SJCRH30 (cell line): ENCODE measurements at places on chromosomes 1 and 21.

- DNase-seq: no peak
These were observed 77.0 kb downstream of the ATF6 start for GRCh38 chr1:161843156-161843555.

- peak; percentile 41 for DNase-seq
These were observed 33.9 kb upstream of the LBR start for GRCh38 chr1:225461533-225462428.

- no peak for DNase-seq
These were observed 433 bp downstream of the TMEM200B start for GRCh38 chr1:29123053-29123886.

GRCh38 chr21:25461725-25462124 is 145.6 kb downstream of the MRPL39 start:
- no peak for DNase-seq

GRCh38 chr21:14354515-14354914 is 28.4 kb downstream of the HSPA13 start:
- DNase-seq: no peak

GRCh38 chr1:87370544-87370943 is 41.9 kb downstream of the LMO4 start:
- DNase-seq: no peak

DNA sequence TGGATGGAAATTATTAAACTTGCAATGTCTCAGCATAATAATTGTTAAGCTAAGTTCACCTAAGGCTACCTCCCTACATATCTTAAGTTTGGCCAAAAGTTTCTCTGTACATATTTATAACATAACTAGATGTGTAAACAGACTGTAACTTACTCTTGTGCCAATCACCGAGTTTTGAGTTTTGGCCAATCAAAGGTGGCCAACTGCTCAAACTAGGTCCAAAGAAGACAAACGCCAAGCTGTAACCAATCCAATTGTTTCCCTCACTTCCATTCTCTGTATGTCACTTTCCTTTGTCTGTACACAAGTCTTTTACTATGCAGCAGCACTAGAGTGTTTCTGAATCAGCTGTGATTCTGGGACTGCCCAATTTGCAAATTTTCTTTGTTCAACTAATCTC is 197.8 kb downstream of the LYPLAL1 start:
- no peak for DNase-seq

DNA sequence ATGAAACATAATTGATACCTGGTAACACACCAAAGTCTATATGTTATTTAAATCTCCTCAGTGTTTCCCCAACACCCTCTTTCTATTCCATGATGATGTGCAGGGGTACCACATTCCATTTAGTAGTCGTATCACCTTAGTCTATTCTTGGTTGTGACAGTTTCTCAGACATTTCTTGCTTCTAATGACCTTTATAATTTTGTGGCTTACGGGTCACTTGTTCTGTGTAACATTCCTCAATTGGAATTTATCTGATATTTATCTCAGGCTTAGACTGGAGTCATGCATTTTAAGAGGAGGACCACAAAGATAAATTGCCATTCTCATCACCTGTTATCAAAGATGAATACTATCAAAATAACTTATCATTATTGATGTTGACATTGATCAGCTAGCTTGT is 679.6 kb downstream of the USP25 start:
- no peak for DNase-seq

DNA sequence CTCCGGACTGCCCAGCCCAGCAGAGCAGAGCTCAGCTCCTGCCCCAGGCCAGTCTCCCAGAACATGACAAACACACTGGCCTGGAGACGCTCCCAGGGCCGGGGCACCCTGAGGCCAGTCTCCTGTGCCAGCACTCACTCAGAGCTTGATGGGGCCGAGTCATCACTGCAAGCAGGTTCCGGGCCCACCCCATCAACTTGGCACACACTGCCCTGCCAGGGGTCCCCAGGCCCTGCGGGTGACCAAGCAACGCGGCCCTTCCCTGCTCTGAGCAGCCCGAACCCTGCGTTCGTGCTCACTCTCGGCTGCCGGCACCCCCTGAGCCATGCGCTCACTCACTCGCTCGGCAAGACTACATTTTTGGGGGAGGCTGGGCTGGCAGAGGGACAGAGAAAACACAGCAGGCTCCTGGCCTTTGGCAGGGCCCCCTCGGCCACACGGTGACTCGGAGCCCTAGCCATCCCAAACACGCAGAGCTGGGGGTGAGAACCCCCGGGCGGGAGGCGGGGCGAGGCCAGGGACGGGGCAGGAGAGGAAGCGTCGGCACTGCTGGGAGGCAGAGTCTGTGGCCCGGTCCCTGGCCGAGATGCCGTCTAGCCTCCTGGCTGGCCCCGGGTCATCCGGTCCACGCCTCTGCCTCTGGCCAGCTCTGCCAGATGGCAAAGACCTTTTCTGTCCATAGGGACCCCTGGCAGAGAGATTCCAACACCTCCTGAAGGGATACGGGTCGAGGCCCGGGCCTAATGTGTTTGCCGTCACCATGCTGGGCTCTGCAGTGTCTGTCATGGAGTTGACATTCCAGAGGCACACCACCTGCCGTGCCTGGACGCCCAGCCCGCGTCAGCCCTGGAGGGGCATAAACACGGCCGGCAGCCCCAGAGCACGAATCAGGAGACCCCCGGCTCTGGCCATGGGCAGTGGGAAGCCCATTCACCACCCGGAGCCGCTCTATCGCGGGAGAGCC is 68.0 kb downstream of the MEGF6 start:
- DNase-seq: no peak

DNA sequence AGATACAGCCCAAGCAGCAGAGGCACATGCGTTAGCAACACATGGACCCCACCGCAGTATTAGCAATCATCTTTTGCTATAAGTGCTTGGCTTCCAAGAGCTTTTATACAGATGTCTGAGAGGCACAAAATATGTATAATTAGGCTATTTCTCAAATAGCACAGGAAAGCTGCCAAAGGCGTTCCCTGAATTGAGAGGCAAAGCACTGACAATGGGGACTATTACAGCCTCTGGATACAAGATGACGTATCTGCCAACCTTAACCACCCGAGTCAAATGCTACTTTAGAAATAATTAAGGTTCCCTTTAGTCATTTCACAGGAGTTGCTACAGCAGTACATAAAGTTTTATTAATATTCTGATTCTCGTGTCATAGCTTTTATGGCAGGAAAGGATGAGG is 6.4 kb downstream of the STMN1 start:
- DNase-seq: no peak

DNA sequence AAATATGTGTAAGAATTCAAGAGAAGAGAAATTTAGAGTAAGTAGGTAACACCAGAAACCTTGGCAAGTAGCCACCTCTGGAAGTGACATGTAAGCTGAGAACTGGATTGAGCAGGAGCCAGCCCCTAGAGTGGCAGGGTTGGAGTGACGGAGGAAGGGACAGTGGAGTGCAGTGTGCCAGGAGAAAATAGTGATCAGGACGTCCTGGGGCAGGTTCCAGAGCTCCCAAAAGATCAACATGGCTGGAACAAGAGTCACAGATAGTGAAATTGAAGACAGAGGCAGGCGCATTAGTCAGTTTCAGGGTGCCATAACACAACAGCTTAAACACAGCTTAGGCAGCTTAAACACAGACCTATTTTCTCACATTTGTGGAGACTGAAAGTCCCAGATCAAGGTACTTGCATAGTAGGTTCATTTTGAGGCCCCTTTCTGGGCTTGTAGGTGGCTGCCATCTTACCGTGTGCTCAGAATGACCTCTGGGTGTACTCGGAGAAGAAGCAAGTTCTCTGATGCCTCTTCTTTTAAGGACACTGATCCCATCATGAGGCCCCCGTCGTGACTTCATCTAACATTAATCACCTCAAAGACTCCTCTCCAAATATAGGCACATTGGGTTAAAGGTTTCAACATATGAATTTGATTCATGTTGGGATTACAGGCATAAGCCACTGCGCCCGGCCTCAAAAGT is 37.2 kb downstream of the GNPAT start:
- peak; percentile 17 for DNase-seq

GRCh38 chr1:47738560-47739182 is 258.5 kb downstream of the TRABD2B start:
- peak; percentile 91 for DNase-seq

DNA sequence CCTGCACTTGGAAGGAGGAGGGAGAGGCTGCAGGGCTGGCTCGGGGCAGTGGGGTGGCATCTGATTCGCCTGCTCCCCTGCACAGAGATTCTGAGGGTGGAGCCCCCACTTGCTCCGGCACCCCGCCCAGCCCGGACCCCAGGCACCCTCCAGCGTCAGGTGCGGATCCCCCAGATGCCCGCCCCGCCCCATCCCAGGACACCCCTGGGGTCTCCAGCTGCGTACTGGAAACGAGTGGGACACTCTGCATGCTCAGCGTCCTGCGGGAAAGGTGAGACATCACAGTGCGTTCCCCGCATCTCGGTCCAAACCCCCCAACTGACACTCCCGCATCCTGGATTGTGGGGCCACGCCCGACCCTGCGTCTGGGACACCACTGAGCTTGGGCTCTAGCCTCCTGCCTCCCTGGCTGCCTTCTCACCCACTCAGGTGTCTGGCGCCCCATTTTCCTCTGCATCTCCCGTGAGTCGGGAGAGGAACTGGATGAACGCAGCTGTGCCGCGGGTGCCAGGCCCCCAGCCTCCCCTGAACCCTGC is 7.9 kb downstream of the ADAMTSL4 start:
- DNase-seq: no peak

DNA sequence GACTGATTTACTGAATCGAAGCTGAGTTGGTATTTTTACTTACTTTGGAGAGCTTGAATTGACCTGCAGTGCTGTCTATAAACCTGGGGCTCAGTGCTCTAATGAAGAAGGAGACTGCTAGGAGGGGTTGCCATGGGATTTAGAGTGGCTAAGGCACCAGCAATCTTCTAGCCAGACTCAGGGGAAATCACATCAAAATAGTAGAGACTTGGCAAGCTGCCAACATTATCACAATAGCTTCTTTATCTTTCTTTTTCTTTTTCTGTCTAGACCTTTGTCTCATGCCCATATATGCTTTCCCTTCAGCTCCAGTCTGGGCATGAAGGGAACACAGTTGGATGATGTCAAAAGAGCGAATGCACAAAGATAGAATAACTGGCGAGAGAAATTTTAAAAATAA is 301.1 kb upstream of the DPYD start:
- DNase-seq: peak; percentile 66

DNA sequence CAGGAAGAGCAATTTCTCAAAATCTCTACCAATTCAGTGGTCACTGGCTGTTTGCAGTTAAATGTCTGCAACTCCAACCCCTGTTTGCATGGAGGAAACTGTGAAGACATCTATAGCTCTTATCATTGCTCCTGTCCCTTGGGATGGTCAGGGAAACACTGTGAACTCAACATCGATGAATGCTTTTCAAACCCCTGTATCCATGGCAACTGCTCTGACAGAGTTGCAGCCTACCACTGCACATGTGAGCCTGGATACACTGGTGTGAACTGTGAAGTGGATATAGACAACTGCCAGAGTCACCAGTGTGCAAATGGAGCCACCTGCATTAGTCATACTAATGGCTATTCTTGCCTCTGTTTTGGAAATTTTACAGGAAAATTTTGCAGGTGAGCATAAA is 167.2 kb downstream of the CRB1 start:
- no peak for DNase-seq
